ENCODE measurements at places on chromosomes 4 and X. TPM values are rescaled to one million over a fixed set of nuclear protein-coding genes. Genes with fewer than 3 reads are reported as not detected.

IL15 gene
- 2.9 TPM for polyA plus RNA-seq

HPRT1 gene
- polyA plus RNA-seq, result 21.4 TPM

SPANXN5 gene
- polyA plus RNA-seq, result not detected

TEX13D gene
- polyA plus RNA-seq, result not detected

SMIM31 gene
- not detected for polyA plus RNA-seq

- DNase-seq, result no peak
These were observed 3.5 kb downstream of the FAT1 start for GRCh38 chr4:186719925-186720694.

DNA sequence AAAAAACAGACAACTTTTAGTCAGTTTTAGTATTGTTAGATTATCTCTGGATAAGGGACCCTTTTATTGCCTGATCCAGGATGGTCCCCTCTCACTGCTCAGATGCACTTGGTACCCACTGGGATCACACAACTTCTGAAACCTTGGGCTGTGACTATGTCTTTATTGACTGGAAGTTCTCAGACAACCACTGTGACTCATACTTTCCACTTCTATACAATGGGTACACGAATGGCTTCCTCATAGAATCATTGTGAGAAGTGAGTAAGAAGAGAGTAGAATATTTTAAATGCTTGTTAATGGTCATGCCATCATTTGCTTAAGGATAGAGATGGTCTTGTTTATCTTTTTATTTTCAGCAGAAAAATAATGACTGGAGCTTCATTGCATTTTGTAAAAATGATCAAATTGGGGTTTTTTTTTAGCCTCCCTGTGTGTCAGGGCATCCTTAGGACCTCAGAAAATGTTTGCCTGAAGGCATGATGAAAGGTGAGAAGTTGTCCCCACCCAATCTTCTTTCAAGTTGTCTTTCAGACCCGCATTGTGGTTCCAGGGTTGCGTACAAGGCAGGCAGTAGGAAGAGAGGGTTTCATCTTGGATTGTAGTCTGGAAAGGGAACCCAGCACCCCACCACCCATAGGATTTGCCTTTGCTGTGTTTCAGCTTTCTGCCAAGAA lies 115.1 kb downstream of the CPEB2 start:
- DNase-seq, result no peak

DNA sequence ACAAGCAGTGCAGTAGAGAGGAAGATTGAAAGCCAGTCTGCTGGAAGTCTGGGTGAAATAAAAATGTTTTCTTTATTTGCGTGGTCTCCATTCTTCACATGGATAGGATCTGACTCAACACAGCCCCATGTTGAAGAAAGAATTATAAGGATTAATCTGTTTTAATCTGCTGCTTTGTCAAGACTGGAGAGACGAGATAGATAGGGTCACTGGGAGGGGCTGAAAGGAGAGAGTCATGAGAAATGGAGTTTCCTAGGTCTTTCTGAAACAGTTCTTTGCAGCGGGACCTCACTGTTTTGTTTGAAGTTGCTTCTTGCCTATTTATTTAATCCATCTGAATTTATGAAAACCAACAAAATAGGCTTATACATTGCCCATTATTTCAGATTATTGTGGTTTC lies 32.4 kb upstream of the RHOH start:
- DNase-seq, result no peak

- no peak for DNase-seq
These were observed 32.1 kb downstream of the SEPTIN11 start for GRCh38 chr4:76981644-76982043.

- DNase-seq, result peak; percentile 82
These were observed 35.3 kb downstream of the SUPT20HL1 start for GRCh38 chrX:24395775-24396174.

DNA sequence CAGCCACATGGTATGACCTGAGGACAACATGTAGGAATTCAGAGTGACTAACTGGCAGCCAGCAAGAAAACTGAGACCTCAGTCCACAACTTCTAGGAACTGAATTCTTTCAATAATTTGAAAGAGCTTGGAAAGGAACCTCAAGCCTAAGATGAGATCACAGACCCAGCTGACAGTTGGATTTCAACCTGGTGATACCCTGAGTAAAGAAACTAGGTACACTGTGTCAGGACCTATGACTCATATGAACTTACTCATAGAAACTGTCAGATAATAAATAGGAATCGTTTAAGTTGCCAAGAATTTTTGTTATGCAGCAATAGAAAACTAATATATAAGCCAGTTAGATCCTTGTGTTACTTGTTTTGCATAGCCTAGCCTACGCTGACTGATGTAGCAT lies 102.4 kb upstream of the DCAF12L1 start:
- no peak for DNase-seq

- no peak for DNase-seq
These were observed 161.2 kb upstream of the NUDT6 start for GRCh38 chr4:123083646-123084045.

GRCh38 chr4:16123356-16124084 lies 39.7 kb upstream of the PROM1 start:
- no peak for DNase-seq

- DNase-seq, result peak; percentile 5
These were observed 122.4 kb downstream of the C4orf33 start for GRCh38 chr4:129218360-129218759.

- DNase-seq, result no peak
These were observed 16.4 kb upstream of the ZNF280C start for GRCh38 chrX:130285069-130285620.

DNA sequence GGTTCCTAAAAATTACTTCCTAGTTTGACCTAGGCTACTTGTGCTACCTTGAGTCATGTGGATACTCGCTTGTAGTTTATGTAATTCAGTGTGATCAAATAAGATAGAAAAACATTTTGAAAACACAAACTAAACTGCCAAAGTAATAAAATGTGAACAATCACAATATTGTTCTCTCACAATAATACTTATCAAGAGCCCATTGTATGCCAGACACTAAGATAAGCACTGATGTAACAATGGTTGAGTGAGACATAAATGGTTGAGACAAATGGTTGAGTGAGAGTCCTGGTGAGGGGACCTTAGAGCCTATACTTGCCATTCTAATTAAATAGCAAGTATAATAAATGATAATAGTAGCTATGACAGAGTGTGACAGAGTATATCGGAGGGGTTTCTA lies 41.7 kb downstream of the RFC1 start:
- DNase-seq, result no peak

DNA sequence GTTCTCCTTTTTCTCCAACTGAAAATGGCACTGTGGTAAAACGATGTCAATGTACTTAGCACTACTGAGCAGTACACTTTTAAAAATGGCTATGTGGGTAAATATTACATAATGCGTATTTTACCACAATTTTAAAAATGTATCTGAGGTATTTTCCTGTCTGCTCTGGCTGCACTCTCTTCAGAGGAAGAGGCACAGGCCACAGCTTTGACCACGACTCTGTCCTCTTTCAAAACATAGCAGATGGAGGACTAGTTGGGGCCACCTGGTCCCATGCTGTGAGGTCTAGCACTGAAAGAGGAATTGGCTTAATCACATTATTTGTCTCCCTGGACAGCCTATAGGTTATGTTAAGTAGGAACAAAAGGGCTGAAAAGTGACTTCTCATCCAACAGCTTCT lies 5.2 kb downstream of the KCNE5 start:
- no peak for DNase-seq
